ENCODE measurements at places on chromosomes 2 and 18. TPM values are rescaled to one million over a fixed set of nuclear protein-coding genes. Genes with fewer than 3 reads are reported as not detected.

C2orf92 gene
- 9.2 TPM for total RNA-seq

HOXD13 gene
- total RNA-seq, result not detected

CAPN14 gene
- 0.62 TPM for total RNA-seq

GPAT2 gene
- 6.7 TPM for total RNA-seq

KLF7 gene
- total RNA-seq, result 54.7 TPM

CD8B gene
- total RNA-seq, result 3.5 TPM

WNT10A gene
- 4.0 TPM for total RNA-seq

GKN2 gene
- not detected for total RNA-seq

SCG2 gene
- total RNA-seq, result 0.39 TPM

PPP1R1C gene
- 2.0 TPM for total RNA-seq

TUBA4B gene
- not detected for total RNA-seq

NIF3L1 gene
- total RNA-seq, result 30.8 TPM

ASPRV1 gene
- 1.7 TPM for total RNA-seq

SCN2A gene
- total RNA-seq, result 0.29 TPM

HS6ST1 gene
- 56.0 TPM for total RNA-seq

SOWAHC gene
- 19.6 TPM for total RNA-seq

ECEL1 gene
- 0.39 TPM for total RNA-seq

METTL21A gene
- total RNA-seq, result 12.2 TPM

DSC2 gene
- total RNA-seq, result 5.1 TPM
